NCI-H774 (cell line): ENCODE measurements at places on chromosomes 12 and 14.

- DNase-seq: no peak
Observed at GRCh38 chr12:27578689-27579372, 54.8 kb downstream of the PPFIBP1 start.

DNA sequence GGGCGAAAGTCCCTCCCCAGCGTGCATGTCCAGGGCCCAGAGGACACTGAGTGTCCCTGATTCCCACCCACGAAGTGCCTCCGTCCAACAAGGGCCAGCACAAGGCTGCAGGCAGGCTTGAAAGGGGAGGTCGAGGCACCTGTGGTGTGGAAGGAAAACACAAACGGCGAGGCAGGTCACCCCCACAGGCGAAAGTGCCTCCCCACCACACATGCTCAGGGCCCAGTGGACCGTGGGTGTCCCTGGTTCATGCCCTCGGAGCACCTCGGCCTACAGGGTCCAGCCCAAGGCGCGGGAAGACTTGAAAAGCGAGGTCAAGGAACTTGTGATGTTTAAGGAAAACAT is 370.4 kb downstream of the ALG10 start:
- DNase-seq: no peak

DNA sequence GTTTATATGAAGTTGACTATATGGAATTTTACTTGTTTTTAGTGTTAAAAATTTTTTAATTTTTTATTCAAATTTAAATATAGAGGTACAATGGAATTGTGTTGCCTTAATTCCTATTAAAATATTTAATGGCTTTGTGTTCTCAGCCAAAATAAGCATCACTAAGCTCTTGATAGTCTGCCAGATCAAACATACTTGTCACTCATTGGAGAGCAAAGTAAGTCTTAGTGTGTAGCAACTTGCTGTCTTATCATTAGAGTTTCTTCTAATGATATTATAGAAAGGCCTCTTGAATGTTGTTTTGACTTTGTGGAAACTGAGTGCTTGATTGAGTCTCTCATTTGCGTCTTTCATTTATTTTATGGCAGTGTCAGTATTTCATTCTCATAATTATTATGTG is 10.7 kb downstream of the SFSWAP start:
- no peak for DNase-seq

DNA sequence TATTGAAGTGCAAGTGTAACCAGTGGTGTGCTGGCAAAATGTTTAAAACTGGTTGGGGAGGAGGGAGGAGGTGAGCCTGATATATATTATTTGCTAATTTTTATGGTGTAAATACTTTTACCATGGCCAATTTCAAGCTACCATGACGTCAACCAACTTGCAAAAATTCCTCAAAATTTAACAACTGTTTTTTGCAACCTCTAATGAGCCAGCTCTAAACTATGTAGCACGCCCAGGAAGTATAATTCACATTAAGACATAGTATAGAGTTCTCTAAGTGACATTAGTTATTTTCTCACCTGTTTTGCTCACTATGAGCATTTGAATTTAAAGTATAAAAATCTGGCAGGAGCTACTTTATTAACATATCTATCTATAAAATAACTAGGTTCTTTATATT is 41.4 kb downstream of the ATL1 start:
- no peak for DNase-seq

- DNase-seq: no peak
Observed at GRCh38 chr14:68011406-68012028, 191.9 kb downstream of the RAD51B start.

DNA sequence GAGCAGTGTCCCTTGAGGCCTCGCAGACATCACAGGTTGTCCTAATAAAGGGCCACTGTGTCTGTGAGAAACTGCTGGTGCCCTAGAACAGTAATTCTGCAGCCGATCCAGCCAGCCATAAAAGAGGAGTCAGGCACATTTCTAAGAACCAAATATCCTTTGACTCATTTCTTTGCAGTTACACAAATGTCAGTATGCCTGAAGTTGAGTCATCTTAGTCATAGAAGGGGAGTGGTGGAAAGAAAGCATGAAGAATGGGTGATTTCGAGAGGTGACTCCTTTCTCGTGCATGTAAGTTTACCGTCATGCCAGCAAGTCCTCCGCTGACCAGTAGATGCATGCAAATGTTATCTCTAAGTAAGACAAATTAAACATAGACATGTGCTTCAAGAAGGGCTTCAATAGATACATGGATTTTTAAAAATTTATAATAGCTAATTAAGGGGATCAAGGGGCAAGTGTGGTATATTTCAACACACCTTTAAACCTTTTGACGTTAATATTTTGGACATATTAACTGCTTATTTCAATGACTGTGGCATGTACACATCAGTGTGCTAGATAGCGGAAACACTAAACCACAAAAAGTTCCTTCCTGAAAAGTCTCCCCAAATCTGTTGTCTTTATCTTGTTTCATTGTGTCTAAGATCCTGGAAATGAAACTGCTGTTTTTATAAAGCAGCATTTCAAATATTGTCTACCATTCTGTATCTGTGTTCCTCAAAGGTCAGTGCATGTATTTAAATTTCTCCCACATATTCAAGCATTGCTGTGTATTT is 497.4 kb downstream of the NPAS3 start:
- DNase-seq: no peak

DNA sequence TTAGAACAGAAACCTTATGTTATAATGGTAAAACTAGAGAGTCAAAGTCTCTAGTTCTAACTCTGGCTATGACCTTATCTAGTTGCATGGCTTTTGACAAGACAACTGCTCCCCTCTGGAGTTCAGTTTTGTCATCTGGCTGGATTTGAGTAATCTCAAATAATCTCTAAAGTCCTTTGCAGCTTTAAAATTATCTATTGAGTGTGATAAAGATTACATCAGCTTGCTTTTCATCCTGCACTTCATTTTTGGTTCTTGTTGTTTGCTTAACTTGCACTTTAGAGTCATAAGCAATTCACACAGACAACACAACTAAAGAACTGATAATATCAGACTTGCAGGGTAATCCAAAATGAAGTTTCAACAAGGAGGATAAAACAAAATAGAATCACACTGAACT is 2.3 kb downstream of the AKAP5 start:
- DNase-seq: no peak

GRCh38 chr14:58068306-58068705 is 83.7 kb downstream of the ARMH4 start:
- no peak for DNase-seq

DNA sequence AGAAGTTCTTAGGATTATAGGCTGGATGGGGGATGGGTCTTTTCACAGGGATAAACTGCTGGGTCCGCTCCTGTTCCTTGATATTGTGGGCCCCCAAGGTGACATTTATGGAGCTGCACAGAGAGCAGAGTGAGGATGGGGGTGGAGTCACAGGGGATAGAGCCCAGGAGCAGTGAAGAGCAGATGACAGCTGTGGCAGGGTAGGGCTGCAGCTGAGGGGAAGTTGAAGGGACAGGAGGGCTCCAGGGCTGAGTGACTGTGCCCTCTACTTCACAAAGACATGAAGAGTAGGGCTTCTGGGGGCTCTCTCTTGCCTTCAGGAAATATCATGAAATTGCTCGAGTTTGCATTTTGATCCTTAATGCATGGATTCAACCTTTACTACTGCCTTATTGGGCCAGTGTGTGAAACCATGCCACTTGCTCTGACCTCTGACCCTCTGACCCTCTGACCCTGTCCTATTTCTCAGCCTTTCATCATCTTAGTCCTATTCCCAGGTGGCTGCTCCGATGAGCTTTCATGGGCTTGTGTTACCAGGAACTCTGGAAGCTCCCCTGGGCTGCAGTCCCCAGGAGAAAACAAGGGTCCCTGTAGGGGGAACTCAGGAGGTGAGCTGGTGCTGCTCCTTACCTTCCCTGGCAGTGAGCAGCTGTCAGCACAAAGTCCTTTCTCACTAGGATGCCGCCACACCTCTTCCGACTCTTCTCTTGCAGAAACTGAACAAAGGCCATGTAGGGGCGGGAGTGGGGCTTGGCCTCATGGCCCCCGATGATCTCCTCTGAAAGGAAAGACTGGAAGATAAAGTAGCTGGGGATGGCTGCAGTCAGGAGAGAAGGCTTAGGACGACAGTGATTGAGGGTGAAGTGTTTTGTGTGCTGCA is 1.6 kb downstream of the GZMH start:
- DNase-seq: no peak
